ENCODE measurements at places on chromosomes 12 and 14. TPM values are rescaled to one million over a fixed set of nuclear protein-coding genes. Genes with fewer than 3 reads are reported as not detected.

Gene TDRD9
- 1.0 TPM for total RNA-seq

Gene RNASE11
- total RNA-seq, result not detected

Gene LRIG3
- total RNA-seq, result 102 TPM

GRCh38 chr14:65961004-65961403, 525.2 kb upstream of the CCDC196 start:
- peak; percentile 17 for DNase-seq

Gene KRT5
- total RNA-seq, result 1,219 TPM
